ENCODE measurements at places on chromosomes 16 and 17. TPM values are rescaled to one million over a fixed set of nuclear protein-coding genes. Genes with fewer than 3 reads are reported as not detected.

TMIGD1 gene
- not detected for total RNA-seq

ATP2A1 gene
- 2.4 TPM for total RNA-seq

MT1E gene
- 136 TPM for total RNA-seq

C1QTNF8 gene
- not detected for total RNA-seq

ABCC3 gene
- not detected for total RNA-seq

OR4D1 gene
- total RNA-seq: 0.14 TPM

AATK gene
- 0.42 TPM for total RNA-seq

C16orf54 gene
- 17.8 TPM for total RNA-seq

SLC25A19 gene
- 131 TPM for total RNA-seq

GRN gene
- total RNA-seq: 34.6 TPM

GRCh38 chr17:82745524-82745923 is 6.3 kb upstream of the TBCD start:
- H3K4me1 ChIP-seq: no peaks in the 10 kb centered on the region
- no peak overlapping the region for H3K27ac ChIP-seq
- peaks cover 17% of the 10 kb centered on the region for H3K36me3 ChIP-seq
- H3K27me3 ChIP-seq: no peaks in the 10 kb centered on the region

GRCh38 chr17:57568340-57568739 is 176.8 kb downstream of the CCDC182 start:
- peaks cover 5% of the 10 kb centered on the region for H3K4me1 ChIP-seq
- H3K36me3 ChIP-seq: no peaks in the 10 kb centered on the region
- H3K4me3 ChIP-seq: no peak overlapping the region
- no peak overlapping the region for H3K27ac ChIP-seq
- no peaks in the 10 kb centered on the region for H3K27me3 ChIP-seq

GRCh38 chr16:75621170-75621477 is 2.0 kb downstream of the ADAT1 start:
- peaks cover 50% of the 10 kb centered on the region for H3K36me3 ChIP-seq
- peak overlapping the region; percentile 97 for H3K4me3 ChIP-seq
- H3K27me3 ChIP-seq: no peaks in the 10 kb centered on the region
- H3K27ac ChIP-seq: no peak overlapping the region
- DNase-seq: peak; percentile 66

DNA sequence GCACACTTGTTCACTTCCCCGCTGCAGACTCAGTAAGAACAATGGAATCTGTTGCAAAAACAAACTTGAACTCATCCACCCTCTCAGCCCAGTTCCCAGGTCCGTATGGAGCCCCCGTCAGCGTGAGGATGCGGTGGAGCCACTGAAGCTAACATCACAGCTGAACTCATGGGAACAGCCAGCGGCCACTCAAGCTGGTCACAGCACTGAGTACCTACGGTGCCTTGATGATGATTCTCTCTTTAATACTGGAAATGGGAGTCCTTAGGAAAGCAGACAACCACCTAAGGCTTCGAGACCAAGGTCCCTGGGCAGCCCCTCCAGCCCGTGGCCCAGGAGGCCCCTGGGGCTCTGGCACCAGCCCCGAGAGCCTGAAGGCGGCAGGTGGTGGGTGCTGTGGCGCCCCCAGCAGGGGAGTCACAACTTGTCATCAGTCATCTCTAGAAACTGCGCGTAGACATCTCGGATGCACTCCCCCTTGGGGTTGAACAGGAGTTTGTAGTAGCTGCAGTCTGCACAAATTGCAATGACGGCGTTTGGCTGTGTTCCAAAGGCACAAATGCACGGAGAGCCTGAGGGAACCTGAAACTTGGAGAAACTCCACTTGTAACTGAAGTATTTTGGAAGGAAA is 31.0 kb upstream of the RHOT1 start:
- peaks cover 1% of the 10 kb centered on the region for H3K27me3 ChIP-seq
- H3K4me1 ChIP-seq: peaks cover 12% of the 10 kb centered on the region
- peak; percentile 83 for DNase-seq
- no peaks in the 10 kb centered on the region for H3K36me3 ChIP-seq
- no peak overlapping the region for H3K27ac ChIP-seq
- H3K4me3 ChIP-seq: no peak overlapping the region

GRCh38 chr17:63596856-63597586 is 3.7 kb upstream of the TACO1 start:
- DNase-seq: no peak
- no peaks in the 10 kb centered on the region for H3K27me3 ChIP-seq

- no peaks in the 10 kb centered on the region for H3K4me1 ChIP-seq
- no peak for DNase-seq
- H3K27me3 ChIP-seq: no peaks in the 10 kb centered on the region
- no peak overlapping the region for H3K27ac ChIP-seq
These were observed 476.5 kb downstream of the TMEM114 start for GRCh38 chr16:8113843-8114242.

- H3K27ac ChIP-seq: no peak within 1 kb of the TSS
- peaks cover 51% of the 10 kb centered on the region for H3K36me3 ChIP-seq
- no peak within 1 kb of the TSS for H3K4me3 ChIP-seq
- H3K27me3 ChIP-seq: no peaks in the 10 kb centered on the region
- H3K4me1 ChIP-seq: peaks cover 12% of the 10 kb centered on the region
These were observed at the start of gene ELMO3 for GRCh38 chr16:67199011-67199807. TSS of gene ELMO3 (plus strand) at chr16:67199131. CDS start at chr16:67199327, 196 bp downstream.

DNA sequence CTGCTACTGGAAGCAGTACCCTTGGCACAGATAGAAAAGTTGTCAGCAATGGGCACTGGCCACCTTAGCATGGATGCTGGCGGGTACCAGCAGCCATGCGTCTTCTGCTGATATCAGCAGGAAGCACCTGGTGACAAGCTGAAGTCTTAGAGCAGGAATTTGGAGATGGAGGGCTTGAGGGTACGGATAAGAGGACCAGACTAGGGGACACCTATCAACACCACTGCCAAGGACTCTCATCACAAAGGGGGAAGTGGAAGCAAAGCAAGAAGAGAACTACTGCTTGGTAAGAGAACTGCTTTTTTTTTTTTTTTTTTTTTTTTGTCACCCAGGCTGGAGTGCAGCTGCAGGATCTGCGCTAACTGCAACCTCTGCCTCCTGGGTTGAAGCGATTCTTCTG is 35.4 kb upstream of the LYRM9 start:
- no peak overlapping the region for H3K4me3 ChIP-seq
- H3K4me1 ChIP-seq: no peaks in the 10 kb centered on the region
- no peak for DNase-seq
- peaks cover 8% of the 10 kb centered on the region for H3K27me3 ChIP-seq
- no peaks in the 10 kb centered on the region for H3K36me3 ChIP-seq

GRCh38 chr17:2094891-2095535 is 40.1 kb downstream of the HIC1 start:
- no peak overlapping the region for H3K4me3 ChIP-seq
- no peak overlapping the region for H3K27ac ChIP-seq
- DNase-seq: no peak

DNA sequence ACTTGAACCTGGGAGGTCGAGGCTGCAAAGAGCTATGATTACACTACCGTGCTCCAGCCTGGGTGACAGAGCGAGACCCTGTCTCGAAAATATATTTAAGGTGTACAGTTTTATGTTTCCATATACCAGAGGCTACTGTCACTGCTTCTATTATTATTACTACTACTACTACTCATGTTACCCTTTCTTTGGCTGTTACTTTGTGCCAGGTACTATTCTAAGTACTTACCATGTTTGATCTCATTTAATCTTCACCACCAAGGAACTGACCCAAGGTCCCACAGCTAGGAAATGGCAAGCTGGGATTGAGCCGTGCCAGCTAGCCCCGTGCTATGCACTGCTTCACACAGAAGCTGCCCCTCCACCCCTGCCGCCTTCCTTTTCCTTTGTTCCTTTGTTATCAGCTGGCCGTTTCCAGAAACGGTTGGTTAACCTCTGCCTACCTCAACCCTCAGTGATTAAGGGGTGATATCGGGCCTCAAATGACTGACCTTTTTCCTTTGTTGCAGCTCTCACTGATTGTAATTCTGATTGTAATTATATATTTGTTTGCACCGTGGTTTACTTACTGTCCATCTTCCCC is 78.4 kb downstream of the ABCC1 start:
- H3K27me3 ChIP-seq: no peaks in the 10 kb centered on the region
- H3K27ac ChIP-seq: peak overlapping the region; percentile 36

DNA sequence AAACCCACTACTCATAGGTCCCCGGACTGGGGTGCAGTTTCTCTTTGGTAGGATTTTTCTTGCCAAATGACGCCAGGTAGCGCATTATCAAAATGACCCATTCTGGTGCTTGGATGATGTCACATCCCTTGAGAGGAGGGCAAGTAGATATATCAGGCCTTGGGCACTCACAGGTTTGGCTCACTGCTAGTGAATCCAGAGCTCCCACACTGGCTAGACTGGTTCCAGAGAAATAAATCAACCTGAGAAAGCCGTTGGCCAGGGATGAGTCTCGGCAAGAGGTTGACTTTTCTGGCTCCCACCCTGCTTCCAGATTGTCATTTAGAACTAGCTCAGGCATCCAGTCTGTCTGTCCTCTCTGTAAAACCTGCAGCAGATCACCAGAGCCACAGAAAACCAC is 188.4 kb upstream of the MAF start:
- no peak overlapping the region for H3K4me3 ChIP-seq
- H3K27me3 ChIP-seq: peaks cover 4% of the 10 kb centered on the region
- H3K27ac ChIP-seq: no peak overlapping the region
- no peak for DNase-seq
- H3K4me1 ChIP-seq: no peaks in the 10 kb centered on the region

DNA sequence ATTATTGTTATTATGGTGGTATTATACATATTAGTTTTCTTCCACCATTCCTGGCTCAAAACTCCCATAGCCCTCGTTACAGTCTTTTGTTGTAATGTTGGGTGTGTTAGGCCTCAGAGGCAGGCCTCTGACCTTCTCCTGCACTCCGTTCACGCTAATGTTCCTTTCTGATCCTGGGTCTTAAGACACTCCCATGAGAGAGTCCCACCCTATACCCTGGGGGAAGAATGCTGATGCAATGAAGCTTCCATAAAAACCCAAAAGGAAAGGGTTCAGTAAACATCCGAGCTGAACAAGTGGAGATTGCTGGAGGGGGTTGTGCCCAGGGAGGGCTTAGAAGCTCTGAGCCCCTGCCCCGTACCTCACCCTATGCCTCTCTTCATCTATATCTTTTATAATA is 141.3 kb upstream of the NETO2 start:
- H3K4me1 ChIP-seq: no peaks in the 10 kb centered on the region
- no peak overlapping the region for H3K4me3 ChIP-seq
- H3K27ac ChIP-seq: no peak overlapping the region
- DNase-seq: no peak
- H3K27me3 ChIP-seq: no peaks in the 10 kb centered on the region
- H3K36me3 ChIP-seq: peaks cover 6% of the 10 kb centered on the region

GRCh38 chr16:86090461-86091170 is 191.7 kb downstream of the IRF8 start:
- H3K27ac ChIP-seq: no peak overlapping the region
- H3K4me1 ChIP-seq: peaks cover 12% of the 10 kb centered on the region
- DNase-seq: no peak
- no peaks in the 10 kb centered on the region for H3K36me3 ChIP-seq
- H3K4me3 ChIP-seq: no peak overlapping the region

GRCh38 chr17:27539152-27539551 is 82.9 kb downstream of the KSR1 start:
- DNase-seq: no peak
- H3K27me3 ChIP-seq: no peaks in the 10 kb centered on the region
- H3K36me3 ChIP-seq: peaks cover 4% of the 10 kb centered on the region
- H3K4me1 ChIP-seq: peaks cover 77% of the 10 kb centered on the region
- no peak overlapping the region for H3K4me3 ChIP-seq

GRCh38 chr17:37103231-37103630 is 154.5 kb downstream of the AATF start:
- peaks cover 12% of the 10 kb centered on the region for H3K36me3 ChIP-seq
- H3K27me3 ChIP-seq: no peaks in the 10 kb centered on the region
- H3K27ac ChIP-seq: no peak overlapping the region
- H3K4me1 ChIP-seq: peaks cover 2% of the 10 kb centered on the region
- no peak for DNase-seq
- H3K4me3 ChIP-seq: no peak overlapping the region

DNA sequence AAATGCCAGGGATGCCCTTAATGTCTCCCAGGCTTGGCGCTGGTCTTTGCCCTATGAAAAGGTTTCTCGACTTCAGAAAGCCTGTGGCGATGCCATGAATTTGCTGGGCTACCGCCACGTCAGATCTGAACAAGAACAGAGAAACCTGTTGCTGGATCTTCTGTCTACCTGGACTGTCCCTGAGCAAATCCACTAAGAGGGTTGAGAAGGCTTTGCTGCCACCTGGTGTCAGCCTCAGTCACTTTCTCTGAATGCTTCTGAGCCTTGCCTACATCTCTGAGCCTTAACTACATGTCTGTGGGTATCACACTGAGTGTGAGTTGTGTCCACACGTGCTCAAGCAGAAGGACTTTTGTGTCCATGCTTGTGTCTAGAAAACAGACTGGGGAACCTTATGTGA is 11.4 kb downstream of the CHST4 start:
- H3K27me3 ChIP-seq: peaks cover 6% of the 10 kb centered on the region
- no peaks in the 10 kb centered on the region for H3K36me3 ChIP-seq
- H3K4me1 ChIP-seq: peaks cover 2% of the 10 kb centered on the region

DNA sequence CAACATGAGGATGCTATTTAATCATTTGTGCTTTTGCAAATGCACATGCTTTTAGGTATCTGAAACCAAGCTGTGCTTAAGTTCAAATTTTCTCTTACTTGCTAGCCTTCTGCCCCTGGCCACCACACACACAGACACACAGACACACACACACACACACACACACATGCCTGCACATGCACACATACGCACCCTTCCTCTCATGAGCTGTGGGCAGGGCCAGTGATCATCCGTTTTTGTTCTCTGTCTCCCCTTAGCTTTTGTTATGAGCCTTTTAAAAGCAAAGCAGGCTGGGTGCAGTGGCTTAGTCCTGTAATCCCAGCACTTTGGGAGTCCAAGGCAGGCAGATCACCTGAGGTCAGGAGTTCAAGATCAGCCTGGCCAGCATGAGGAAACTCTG is 34.2 kb downstream of the CD300LF start:
- H3K4me3 ChIP-seq: no peak overlapping the region
- no peaks in the 10 kb centered on the region for H3K36me3 ChIP-seq
- no peak for DNase-seq
- H3K4me1 ChIP-seq: peaks cover 15% of the 10 kb centered on the region
- H3K27me3 ChIP-seq: peaks cover 43% of the 10 kb centered on the region

DNA sequence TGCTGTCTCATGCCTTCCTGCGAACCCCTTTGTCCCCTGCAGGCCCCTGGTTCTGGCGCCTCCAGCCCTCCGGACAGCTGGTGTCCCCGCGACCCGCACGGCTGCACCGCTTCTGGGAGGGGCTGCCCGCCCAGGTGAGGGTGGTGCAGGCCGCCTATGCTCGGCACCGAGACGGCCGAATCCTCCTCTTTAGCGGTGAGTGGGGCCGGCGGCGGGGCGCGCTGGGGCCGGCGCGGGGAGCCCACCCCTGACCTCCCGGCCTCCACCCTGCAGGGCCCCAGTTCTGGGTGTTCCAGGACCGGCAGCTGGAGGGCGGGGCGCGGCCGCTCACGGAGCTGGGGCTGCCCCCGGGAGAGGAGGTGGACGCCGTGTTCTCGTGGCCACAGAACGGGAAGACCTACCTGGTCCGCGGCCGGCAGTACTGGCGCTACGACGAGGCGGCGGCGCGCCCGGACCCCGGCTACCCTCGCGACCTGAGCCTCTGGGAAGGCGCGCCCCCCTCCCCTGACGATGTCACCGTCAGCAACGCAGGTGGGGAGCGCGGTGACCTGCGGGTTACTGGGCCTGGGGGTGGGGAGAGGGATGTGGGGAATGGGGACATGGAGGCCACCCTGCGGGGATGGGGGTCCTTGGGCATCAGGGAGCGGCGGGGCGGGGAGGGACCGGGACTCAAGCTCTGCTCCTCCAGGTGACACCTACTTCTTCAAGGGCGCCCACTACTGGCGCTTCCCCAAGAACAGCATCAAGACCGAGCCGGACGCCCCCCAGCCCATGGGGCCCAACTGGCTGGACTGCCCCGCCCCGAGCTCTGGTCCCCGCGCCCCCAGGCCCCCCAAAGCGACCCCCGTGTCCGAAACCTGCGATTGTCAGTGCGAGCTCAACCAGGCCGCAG is 7.1 kb upstream of the IL32 start:
- DNase-seq: peak; percentile 85
- peaks cover 52% of the 10 kb centered on the region for H3K4me1 ChIP-seq
- no peaks in the 10 kb centered on the region for H3K27me3 ChIP-seq
- peaks cover 31% of the 10 kb centered on the region for H3K36me3 ChIP-seq

Measured in activated CD4-positive, alpha-beta T cell treated with anti-CD3 and anti-CD28 coated beads, Interleukin-2, amount 10 ng/mL, durations not matched to agents 24 days and 14 days (primary cell).